ENCODE measurements at places on chromosomes 5 and 9.

DNA sequence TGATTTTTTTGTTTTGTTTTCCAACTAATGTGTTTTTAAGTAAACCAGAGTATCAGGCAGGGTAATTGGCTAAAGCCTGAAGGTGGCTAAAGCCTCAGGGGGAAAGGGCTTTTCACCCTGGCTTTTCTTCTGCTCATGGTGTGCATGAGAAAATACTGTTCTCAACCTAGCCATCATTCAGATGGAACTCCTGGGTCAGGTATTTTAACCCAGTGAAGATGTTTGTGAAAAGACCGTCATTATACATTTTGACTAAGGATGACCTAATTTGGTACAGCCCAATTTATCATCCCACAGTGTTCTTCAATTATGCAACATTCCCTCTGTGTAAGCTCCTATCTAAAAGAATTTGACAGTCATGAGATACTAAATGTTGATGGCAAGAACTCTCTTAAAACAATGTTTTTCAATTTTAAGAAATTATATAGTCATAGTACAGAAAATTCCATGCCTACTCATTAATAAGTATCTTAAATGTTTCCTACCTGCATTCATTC is 209.5 kb upstream of the TARS1 start:
- no peak for DNase-seq

DNA sequence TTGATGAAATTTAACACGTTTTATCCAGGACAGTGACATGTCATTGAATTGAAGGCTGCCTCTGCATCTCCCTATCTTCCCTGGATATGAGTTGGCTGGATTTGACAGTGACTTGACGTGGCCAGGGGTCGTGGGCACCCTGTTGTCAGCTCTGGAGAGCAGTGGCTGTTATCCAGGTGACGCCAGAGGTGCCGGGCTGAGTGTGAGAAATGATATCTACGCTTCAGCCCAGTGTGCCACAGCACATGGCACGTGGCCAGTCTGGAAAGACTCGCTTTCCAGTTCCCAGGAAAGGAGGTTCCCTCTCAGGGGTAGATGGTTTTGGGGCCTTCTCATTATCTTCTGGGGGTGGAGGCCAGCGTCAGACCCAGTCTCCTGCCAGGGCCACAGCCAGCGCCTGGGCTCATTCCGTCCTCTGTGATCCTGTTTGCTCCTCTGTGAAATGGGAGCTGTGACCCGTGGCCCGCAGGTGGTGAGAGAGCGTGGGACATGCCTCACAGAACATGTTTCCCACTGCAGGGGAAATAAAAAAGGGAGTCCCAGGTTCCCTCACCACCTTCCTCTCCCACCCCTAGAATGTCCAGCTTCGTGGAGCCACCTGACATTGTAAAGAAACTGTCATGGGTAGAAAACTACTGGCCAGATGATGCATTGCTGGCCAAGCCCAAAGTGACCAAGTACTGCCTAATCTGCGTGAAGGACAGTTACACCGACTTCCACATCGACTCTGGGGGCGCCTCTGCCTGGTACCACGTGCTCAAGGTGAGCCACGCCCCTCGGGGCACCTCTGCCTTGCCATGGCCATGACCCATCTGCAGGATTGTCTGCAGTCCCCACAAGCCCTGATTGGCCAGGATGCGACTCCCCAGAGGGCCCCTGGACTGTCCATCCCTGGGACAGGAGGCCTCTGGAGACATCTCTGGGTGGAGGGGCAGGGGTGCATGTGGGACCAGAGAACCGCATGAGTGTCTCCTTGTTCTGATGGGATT is 76.5 kb downstream of the PHF2 start:
- peak; percentile 7 for DNase-seq

DNA sequence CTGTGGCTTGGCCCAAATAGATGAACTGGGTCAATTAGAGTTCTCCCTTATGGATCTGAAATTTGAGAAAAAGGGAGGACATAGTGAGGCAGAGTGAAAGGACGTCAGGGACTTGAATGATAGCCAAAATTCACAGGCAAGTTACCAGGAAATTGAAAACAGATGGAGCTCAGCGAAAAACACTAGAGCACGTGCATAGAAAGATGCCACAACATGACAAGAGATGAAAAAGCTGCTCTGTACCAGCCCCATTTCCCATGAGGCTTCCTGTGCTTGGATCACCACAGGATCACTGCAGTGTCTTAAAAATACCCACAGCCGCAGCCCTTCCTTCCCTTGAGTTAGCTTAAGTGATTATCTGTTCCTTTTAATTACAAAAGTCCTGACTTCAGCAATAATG is 39.0 kb upstream of the HOMER1 start:
- no peak for DNase-seq

GRCh38 chr5:125560476-125561225 is 814.2 kb upstream of the ZNF608 start:
- no peak for DNase-seq

DNA sequence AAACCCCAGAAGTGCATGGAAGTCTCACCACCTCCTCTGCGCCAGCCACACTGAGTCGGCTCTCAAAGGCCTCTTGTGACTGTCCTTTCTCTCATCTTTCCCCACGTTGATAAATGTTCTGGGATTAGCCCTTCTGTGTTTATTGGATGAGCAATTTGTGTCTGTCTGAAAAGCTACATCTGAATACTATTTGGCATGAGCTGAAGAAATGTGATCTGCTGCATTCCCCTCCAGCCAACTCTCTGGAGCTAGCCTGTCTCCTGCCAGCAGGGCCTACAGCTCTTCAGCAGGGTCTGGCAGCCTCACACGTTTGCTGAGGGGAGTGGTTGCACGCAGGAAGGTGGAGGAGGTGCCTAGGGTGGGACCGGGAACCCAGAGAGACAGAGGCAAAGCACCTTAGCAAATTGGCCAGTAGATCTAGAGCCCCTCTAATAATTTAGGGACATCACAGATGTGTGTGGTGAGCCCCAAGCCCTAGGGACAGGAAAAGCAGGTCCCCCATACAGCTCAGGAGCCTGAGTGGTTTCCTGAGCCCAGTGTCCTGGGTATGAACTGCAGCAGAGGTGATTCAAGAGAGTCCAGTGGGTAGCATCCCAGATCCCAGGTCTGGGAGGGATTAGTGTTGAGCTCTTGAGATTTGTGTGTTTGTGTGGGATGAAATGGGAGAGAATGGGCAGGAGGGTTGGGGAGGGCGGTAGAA is 20.5 kb upstream of the B4GALT1 start:
- peak; percentile 75 for DNase-seq

- no peak for DNase-seq
These were observed 157.6 kb upstream of the IRX2 start for GRCh38 chr5:2909035-2909434.

DNA sequence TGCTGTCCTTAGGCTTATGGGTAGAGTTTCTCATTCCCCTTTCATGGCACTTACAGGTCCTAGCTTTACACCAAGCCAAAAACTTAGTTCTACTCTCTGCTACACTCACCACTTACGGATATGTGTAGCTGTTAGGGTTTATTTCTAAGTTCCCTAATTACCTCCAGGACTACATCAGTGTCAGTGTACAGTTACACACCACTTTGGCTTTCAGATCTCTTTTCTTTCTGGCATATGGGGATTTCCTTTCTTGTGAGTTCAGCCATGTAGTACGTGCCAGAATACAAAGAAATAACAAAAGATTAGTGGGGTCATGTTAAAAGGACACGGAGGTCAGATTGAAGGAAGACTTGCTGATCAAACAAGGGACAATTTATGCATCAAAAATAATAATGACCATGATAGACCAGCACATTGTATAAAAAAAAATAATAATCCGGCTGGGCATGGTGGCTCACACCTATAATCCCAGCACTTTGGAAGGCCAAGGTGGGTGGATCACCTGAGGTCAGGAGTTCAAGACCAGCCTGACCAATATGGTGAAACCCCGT is 41.8 kb downstream of the LYRM7 start:
- no peak for DNase-seq

DNA sequence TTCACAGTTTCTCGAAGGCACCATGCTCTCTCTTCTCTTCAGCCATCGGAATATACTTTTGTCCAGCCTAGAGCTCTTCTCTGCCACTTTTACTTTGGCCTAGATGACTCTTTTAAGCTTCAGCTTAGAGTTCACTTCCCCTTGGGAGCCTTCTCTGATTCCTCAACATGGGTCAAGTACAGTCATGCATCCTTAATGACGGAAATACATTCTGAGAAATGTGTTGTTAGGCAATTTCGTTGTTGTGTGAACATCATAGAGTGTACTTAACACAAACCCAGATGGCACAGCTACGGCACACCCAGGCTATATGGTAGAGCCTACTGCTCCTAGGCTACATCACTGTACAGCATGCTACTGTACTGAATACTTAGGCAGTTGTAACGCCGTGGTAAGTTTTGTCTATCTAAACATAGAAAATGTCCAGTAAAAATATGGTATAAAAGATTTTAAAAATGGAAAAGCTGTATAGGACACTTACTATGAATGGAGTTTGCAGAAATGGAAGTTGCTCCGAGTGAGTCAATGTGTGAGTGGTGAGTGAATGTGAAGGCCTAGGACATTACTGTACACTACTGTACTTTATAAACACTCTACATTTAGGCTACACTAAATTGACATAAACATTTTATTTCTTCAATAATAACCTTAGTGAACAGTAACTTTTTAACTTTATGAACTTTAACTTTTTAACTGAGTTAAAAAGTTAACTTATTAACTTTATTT is 15.1 kb upstream of the TNFSF15 start:
- DNase-seq: no peak

- DNase-seq: no peak
These were observed 245.7 kb downstream of the BNC2 start for GRCh38 chr9:16624744-16625117.

DNA sequence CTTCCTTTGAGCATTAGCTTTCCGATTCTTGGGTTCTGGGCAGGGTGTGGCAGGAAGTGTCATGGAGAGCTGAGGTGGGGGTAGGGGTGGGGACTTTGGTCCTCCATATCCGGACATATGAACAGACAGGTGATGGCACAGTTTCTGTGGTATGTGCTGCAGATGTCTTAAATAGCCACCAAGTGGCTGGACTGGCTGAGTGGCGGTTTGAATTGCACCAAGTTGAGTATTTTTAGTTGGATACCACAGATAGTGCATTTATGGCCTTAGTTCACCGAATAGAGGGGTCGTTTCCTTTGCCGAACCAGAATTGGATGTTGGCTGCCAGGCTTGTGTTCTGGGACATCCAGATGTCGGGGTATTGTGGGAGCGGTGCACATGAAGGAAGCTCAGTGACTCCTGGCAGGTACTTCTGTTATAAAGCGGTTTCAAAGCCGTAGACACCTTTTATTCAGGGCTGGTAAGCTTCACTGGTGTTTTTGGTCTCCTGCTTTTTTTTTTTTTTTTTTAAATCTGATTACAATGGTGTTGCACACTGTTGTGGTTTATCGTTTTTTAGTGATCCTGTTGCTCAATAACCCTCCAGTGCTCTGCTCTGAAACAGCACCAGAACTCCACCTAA is 15.1 kb upstream of the TNFAIP8 start:
- no peak for DNase-seq

GRCh38 chr9:73565833-73566465 is 414.3 kb downstream of the ANXA1 start:
- no peak for DNase-seq

DNA sequence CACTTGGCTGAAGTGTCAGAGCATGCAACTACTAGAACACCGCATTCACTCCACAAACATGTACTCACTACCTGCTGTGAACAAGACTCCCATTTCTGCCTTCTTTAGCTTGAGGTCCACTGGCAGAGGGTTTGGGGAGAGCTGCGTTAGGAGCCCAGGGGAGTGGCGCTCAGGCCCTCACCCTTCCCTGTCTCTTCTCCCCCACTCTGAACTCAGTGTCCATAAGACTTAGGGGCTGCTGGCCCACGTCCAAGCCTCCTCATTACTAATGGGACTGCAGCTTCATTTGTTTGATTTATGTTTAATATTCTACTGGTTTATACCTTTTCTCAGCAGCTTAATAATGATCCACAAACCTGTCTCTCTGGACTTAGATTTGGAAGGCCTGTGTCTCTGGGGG is 70.9 kb downstream of the HSPA4 start:
- DNase-seq: no peak

DNA sequence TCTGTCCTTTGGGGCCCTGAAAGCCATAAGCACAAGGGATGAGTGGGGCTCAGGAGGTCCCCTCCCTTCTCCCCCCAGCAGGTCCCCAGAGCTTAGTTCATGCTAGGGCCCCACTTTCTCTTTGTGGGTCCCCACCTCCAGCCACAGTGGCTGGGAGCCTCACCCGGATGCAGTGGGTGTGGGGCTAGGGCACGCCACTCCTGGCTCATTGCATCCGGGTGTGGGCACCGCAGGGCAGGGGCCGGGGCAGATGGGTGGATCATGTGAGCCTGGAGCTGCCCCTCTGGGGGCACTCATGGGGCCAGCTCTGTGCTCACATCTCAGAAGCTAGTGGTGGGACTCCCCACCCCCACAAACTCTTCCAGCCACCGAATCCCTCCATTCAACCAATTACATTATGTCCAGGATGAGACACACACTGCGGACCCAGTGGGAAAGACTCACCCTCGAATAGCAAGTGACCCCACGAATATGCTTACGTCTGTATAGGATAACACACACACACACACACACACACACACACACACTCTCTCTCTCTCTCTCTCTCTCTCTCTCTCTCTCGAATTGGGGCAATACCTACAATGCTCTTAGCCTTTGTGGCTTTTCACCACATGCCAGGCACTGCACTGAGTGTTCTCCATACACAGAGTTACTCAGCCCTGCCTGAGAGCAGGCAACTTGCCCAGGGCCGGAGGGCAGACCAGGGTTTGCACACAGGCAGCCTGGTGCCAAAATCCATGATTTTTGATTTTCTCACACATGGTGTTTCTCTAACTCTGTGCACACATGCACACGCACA is 16.8 kb upstream of the PHYKPL start:
- no peak for DNase-seq

DNA sequence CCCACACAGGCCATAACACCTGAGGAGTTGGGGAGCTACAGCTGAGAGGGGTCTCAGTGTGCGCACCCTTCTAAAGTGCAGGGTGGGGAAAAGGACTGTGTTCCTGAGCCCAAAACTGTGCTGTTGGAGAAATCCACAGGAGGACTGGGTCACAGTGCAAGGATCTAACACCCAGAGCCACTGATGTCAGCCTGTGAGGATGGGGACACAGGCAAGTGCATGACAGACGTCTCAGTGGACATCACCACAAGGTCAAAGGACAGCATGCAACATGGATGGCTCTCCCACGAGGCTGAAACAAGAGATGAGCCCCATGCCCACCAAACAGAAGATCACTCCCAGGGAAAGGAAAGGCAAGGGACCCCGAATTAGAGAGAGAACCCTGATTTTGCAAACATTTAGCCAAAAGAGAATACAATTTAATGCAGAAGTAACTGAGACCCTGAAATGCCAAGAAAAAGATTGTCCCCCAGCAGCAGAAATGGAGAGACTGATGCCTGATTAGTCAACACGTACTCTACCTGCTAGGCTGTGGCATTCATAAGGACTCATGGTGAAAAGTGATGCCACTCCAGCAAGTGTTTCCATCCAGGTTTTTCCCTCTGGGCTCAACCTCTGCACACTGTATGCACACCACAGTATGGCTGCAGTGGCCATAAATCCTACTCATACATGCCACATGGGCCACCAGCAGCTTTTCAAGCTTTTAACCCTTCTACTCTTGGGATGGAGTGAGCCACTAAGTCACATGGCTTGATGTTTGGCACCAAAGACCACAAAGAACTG is 14.2 kb downstream of the KLF9 start:
- no peak for DNase-seq

Measured in gastrocnemius medialis (tissue), 4 donors.